Stimulated activated CD8-positive, alpha-beta memory T cell treated with anti-CD3 and anti-CD28 coated beads, Interleukin-15, amount 100 ng/mL, for 48 hours (primary cell): ENCODE measurements at places on chromosomes 5 and 9.

GRCh38 chr5:94992325-94992724, 292.6 kb downstream of the MCTP1 start:
- DNase-seq: no peak

GRCh38 chr9:33868440-33868973, 51.5 kb downstream of the UBE2R2 start:
- no peak for DNase-seq

- no peak for DNase-seq
These were observed 129.3 kb upstream of the SLC44A1 start for GRCh38 chr9:105114964-105115728.

GRCh38 chr5:79588696-79589095, 23.5 kb upstream of the TENT2 start:
- DNase-seq: no peak

GRCh38 chr9:130027533-130028365, 15.2 kb downstream of the FNBP1 start:
- DNase-seq: no peak

DNA sequence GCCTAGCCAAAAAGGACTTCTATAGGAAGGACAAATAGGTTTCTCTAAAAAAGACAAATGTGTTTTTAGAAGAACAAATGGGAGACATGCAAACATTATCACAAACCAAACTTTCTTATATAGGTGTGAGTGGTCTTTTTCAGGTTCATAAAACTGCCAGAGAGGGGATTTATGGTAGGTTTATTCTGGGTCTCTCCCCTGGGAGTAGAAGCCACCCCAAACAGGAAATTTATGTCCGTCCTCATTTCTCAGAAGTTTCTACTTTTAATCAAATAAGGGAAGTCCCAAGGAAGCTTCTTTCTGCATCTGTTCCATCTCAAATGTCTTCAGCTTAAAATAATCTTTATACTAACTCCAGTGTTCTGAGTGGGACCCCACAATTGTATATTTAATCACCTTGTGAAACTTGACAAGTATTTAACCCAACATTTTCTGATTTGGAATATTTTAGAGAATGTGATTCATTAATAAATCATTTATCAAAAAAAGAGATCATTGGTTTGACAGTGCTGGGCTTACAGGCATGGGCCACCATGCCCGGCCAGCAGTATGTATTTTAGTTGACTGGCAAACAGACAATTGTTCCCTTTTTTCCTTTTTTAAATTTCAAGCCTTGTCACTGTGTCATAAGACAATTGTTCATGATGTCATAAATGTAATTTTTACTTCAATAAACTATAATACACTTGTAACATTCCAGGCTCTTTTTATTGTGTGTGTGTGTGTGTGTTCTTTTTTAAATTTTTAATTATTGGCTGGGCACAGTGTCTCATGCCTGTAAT, 44.6 kb upstream of the GLDC start:
- DNase-seq: no peak

DNA sequence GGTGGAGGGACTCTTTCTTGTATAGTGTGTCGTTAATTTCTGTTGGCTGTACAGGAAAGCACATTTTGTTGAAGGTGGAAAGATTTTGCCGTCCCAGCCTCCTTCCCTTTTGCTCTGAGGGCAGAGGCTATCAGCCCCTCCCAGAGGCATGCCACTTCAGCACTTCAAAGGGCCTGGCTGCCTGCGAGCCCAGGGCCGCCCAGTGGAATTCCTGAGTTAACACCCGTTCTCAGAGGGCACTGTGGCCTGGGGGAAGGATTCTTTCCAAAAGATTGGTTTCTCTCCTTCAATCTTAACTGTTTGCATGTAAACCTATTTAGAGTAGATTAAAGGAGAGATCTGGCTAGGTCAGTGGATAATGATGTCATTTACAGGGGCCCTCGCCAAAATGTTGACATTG, 238.6 kb downstream of the FANCC start:
- DNase-seq: no peak

GRCh38 chr9:127954831-127955293, 17.2 kb upstream of the DPM2 start:
- DNase-seq: no peak

- no peak for DNase-seq
These were observed 23.6 kb downstream of the OLFML2A start for GRCh38 chr9:124800306-124801259.
